ENCODE measurements at places on chromosomes 1 and 21.

GRCh38 chr1:57381426-57381825 lies 42.4 kb downstream of the DAB1 start:
- no peak for DNase-seq

- DNase-seq, result no peak
These were observed 1.1 kb downstream of the SGIP1 start for GRCh38 chr1:66535061-66535460.

- DNase-seq, result no peak
These were observed 119.8 kb downstream of the SIK1 start for GRCh38 chr21:43306911-43307676.

DNA sequence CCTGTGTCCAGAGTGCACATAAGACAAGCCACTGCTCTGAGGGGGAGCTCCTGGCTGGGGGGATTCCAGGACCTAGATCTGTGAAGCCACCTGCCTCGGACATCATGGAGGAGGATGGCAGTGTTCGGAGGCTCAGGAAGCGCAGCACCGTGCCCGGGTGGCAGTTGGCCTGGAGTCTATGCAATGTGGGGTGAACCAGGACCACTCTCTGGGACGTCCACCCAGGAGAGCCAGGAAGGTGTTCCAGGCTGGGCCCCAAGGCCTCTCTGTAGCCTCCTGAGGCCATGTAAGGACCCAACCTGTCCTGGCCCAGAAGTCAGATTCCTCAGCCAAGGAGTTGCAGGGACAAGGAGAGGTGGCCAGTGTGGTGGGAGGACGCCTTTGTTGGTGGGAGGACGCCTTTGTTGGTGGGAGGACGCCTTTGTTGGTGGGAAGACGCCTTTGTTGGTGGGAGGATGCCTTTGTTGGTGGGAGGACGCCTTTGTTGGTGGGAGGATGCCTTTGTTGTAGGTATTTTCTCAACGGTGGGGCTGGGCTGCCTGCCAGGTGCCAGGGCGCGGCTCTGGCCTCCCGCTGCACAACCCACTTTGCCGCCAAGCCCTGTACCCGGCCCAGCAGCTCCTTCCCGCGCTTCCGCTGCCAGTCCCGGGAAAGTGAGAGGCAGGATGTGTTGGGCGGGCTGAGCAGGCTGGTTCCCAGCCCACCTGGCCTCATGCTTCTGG lies 30.6 kb upstream of the BMP8B start:
- no peak for DNase-seq

GRCh38 chr1:2983319-2983705 lies 38.0 kb upstream of the ACTRT2 start:
- no peak for DNase-seq

- no peak for DNase-seq
These were observed 684 bp upstream of the MCL1 start for GRCh38 chr1:150579945-150580642.

- DNase-seq, result peak; percentile 25
These were observed 37.2 kb upstream of the ETS2 start for GRCh38 chr21:38768471-38769063.

DNA sequence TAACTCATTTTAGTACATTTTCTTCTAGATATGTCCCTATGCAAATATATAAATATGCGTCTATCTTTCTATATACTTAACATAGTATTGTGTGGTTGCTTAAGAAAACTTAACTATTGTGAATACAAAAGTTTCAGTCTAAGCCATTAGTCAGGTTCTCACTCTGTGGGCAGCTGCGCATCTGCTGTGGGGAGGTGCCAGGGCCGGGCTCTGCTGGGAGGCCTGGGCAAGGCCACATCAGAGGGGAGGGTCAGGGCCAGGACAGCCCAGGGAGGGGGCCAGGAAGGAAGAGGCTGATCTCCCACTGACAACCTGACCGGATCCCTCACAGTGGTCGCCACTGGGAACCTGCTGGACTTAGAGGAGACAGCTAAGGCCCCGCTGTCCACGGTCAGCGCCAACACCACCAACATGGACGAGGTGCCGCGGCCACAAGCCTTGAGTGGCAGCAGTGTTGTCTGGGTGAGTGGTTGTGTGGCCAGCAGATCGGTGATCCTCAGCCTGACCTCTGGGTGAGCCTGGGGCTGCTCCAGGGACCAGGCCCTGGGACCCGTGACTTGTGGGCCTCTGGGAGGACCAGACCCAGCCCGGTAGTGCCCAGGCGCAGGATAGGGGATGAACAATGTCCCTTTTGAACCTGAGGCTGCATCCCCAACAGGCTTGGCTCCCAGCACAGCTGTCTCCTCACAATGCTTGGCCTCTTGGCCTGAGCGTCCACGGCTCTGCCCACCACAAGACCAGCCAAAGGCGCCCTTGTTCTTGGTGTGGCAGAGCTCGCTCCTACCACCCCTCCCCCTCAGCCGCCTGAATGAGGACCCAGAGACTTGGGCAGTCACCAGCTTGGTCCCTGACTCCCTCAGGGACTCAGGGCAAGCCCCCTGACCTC lies 20.2 kb downstream of the LDLRAP1 start:
- no peak for DNase-seq

DNA sequence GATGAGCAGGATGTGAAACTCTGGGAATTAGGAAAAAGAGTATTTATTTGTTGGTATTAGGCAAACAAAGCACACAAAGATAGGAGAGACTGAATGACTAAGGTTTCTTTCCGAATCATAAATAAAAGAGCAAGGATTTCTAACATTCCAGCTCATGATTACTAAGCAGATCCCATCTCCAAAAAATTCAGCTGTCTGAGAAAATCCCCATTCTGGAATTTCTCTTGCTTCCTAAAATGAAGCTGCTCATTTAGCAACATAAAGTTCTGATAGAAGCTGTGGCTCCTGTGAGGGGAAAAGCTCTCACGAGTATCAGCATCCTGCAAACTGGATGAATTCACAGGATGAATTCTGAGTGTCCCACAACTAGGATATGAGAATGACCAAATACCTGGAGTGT lies 6.7 kb upstream of the SH2D5 start:
- no peak for DNase-seq

DNA sequence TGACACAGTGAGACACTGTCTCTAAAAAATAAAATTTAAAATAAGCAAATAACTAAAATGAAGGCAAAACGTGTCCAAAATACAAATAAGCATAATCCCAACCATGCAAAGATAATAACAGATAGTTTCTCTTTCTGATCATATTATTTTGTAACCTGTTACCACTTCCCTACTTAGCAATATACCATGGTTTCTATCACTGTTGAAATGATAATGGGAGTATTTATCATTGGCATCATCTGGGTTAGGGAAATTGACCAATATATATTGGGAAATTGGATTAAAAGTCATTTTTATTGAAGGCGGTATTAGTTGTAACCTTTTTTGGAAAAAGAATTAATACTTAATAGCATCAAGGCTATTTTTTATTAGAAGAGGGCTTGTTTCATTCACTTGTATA lies 47.0 kb downstream of the USP25 start:
- no peak for DNase-seq

GRCh38 chr1:156394082-156394481 lies 25.1 kb downstream of the RHBG start:
- DNase-seq, result no peak

GRCh38 chr21:43597540-43598250 lies 61.6 kb downstream of the HSF2BP start:
- DNase-seq, result no peak

GRCh38 chr1:44609412-44609767 lies 64.9 kb downstream of the TMEM53 start:
- no peak for DNase-seq

GRCh38 chr21:46219591-46220239 lies 8.9 kb downstream of the LSS start:
- no peak for DNase-seq

- no peak for DNase-seq
These were observed 2.1 kb downstream of the SLC22A15 start for GRCh38 chr1:115978292-115978941.

- DNase-seq, result no peak
These were observed 711.4 kb downstream of the MATN1 start for GRCh38 chr1:30011970-30012369.

- DNase-seq, result no peak
These were observed 207.3 kb downstream of the DSCAM start for GRCh38 chr21:40639616-40640194.

GRCh38 chr1:224375059-224375458 lies 18.4 kb downstream of the CNIH4 start:
- no peak for DNase-seq

DNA sequence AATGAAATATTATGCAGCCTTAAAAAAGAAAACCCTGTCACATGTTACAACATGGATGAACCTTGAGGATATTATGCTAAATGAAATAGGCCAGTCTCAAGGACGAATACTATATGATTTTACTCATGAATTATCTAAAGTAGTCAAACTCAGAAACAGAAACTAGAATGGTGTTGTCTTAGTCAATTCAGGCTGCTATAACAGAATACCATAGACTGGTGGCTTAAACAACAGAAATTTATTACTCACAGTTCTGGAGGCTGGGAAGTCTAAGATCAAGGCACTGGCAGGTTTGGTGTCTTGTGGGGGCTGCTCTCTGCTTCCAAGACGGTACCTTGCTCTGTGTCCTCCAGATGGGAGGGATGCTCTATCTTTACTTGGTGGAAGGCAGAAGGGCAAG lies 113.8 kb upstream of the DNAH14 start:
- DNase-seq, result no peak

DNA sequence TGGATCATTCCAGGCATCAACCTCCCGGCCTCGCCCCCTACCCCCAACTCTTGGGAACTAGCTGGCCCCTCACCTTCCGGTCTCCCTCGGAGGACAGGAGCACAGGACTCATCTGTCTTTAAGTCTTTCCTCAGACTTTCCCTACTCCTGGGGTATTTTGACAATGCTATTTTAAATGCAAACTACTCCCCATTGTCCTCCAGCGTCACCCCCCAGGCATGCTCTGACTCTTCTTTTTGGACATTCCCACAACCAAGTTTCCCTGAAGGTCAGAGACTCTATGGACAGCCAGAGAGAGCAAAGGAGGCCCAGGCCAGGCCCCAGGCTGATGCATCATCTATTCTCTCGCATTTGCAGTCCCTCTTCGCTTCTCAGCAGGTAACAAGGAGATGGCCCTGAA lies 424.3 kb downstream of the PCP4 start:
- DNase-seq, result no peak

GRCh38 chr21:21163904-21164303 lies 165.7 kb downstream of the NCAM2 start:
- DNase-seq, result peak; percentile 9

- no peak for DNase-seq
These were observed 9.6 kb upstream of the SLC25A34 start for GRCh38 chr1:15726508-15726907.

DNA sequence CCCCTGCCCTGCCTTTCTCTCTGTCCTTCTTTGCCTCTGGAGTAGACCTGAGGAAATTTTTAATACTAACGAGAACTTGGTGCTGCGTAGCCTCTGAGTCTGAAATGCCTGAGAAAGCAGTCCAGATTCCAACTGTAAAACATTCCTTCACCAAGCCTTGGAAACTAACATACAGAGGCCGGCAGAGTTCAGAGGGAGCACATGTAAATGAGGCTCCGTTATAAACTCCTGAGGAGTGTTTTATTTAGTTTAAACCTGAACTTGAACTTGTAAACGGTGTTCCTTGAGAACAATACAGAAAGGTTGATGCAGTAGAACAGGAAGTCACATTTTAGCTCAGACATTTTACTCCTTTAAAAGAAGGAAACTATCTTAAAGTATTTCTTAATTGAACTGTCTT lies 280.7 kb downstream of the TM2D1 start:
- DNase-seq, result no peak

DNA sequence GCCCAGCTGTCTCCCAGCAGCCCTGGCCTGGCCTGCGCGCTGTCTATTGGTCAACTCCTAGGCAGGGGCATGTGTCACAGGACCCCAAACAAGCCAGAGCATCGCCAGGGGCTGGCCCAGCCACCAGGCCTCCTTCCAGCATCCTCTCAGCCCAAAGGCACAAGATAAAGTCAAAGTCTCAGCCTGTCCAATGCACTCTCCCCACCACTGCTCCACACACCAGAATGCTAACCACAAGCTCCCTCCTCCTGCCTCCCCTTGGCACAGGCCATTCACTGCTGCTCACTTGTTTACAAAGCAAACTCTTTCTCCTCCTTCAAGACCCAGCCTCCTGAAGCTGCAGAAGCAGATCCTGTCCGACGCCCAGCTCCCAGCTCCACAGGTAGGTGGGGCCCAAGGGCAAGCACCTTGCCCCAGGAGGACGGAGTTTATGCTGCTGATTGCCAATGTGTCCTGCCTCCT lies 133.4 kb downstream of the DMRTB1 start:
- no peak for DNase-seq

- no peak for DNase-seq
These were observed 30.0 kb downstream of the BATF3 start for GRCh38 chr1:212669600-212669999.

DNA sequence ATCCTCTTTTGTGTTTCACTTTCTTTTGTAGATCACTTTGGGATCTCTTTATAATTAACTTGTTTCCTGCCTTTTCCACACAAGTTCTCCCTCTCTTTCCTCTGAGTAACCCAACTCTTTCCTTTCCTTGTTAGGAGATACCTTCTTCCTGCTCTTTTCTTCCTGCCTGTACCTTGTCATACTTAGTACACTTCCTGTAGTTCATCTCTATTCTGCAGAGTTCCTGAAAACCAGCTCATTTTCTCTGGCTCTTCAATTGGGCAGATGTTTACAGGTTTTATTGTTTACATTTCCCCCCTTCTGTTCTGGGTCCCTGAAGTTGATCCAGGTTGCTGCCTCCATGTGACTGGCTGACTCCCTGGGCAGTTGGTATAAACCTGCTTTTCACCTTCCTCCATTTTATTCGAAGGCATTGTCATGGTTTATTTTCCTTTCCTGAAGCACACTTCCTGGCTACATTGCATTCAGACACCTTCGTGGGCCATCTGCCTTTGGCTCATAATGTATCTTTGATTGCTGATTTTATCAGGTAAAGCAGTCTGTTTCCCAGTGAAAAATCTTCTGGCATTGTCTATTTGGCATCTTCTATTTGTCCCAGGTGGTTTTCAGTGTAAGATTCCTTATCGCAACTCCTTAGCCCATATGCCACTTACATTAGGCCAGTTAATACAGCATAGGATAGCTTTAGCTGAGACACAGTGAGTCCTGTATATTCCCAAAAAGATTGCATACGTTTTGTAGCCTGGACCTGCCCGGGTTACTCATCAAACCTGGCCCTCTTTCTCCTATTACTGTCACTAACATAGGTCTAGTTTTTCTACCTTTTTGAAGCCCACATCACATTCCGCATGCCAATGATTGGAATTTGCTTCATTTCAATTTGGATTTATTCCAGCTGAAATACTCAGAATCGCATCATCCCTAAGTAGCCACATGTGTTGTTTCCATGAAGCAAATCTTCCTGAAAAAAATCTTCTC lies 15.4 kb downstream of the CTH start:
- DNase-seq, result no peak
